ENCODE measurements at places on chromosomes 6 and 20.
A peak's percentile ranks its signal among the peaks of the same experiment; 100 is the strongest.

- no peak for DNase-seq
These were observed 2.4 kb downstream of the UNC5CL start for GRCh38 chr6:41036601-41037000.

GRCh38 chr6:42664718-42665117 is 57.7 kb downstream of the PRPH2 start:
- no peak for DNase-seq

DNA sequence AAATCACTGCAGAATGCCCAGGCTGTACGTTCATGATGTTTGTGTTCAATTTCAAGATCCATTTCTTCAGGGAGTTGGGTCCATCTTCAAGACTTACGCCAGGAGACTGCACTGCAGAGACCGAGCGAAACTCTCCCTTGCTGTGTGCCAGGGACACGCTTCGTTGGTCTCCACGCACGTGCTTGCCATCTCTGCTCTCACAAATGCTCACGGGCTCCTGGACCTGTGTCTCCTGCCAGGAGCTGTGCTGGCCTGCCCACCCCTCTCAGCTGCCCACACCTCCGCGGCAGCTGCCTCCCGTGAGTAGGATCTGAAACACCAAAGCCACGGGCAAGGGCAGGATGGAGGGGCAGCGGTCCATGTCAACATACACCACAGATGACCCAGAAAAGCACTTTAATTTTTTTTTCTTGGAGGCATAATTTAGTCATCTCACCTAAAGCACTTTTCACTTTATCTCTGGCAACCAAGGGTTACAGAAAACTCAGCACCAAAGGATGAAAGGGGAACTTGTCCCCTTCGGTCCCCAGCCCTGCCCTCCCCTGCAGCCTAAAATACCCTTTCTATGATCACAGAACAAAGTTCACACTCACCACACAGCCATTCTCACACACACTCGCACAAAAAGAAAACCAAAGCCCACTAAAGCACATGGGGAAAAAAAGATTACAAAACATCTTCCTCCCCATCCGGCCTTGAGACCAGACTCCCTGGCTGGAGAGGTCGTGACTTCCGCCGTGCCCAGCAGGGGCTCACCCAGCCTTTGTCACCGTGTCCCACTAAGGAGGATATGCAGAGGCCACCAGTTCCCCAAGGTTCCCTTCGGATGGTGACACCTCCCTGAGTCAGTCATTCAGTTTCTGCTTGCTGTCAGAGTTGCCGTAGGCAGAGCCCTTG is 137.9 kb downstream of the AGPAT4 start:
- DNase-seq, result no peak

- DNase-seq, result no peak
These were observed 1.5 kb upstream of the PHIP start for GRCh38 chr6:79079561-79080041.

DNA sequence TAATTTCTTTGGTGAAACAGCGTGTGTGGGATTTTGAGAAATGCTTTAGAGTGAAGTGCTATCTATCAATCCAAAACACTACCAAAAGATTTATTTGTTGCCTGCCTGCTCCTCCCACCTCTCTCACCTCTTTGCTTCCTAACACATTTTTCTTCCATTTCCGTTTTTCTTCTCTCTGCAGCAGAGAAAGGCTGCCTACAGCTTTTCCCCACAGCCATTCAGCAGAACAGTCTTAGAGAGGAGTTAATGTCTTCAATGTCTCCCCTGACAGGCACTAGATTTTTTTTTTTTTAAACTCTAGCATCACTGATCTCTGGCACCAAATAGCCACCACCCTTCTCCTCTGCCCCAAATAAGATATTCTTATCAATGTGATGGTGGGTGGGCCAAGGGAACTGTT is 327.8 kb upstream of the MAN1A1 start:
- no peak for DNase-seq

- DNase-seq, result no peak
These were observed 246.6 kb downstream of the TBXT start for GRCh38 chr6:165920896-165921671.

DNA sequence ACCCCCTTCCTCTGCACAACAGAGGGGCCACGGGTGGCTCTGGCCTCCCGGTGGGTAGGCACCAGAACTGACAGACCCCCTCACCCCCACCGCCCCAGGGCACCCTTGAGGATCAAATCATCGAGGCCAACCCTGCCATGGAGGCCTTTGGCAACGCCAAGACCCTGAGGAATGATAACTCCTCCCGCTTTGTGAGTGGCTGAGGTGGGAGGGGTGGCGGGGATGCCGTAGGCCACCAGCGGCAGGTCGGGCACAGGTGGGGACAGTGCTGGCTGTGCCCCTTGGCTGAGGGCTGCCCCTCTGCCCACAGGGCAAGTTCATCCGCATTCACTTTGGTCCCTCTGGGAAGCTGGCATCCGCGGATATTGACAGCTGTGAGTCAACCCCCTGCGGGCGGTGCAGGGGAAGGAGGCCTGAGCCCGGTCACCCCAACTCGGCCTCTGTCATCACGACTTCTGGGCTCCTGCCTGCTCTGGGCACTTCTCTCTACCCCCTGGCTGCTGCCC is 29.1 kb downstream of the MYH7B start:
- DNase-seq, result no peak

DNA sequence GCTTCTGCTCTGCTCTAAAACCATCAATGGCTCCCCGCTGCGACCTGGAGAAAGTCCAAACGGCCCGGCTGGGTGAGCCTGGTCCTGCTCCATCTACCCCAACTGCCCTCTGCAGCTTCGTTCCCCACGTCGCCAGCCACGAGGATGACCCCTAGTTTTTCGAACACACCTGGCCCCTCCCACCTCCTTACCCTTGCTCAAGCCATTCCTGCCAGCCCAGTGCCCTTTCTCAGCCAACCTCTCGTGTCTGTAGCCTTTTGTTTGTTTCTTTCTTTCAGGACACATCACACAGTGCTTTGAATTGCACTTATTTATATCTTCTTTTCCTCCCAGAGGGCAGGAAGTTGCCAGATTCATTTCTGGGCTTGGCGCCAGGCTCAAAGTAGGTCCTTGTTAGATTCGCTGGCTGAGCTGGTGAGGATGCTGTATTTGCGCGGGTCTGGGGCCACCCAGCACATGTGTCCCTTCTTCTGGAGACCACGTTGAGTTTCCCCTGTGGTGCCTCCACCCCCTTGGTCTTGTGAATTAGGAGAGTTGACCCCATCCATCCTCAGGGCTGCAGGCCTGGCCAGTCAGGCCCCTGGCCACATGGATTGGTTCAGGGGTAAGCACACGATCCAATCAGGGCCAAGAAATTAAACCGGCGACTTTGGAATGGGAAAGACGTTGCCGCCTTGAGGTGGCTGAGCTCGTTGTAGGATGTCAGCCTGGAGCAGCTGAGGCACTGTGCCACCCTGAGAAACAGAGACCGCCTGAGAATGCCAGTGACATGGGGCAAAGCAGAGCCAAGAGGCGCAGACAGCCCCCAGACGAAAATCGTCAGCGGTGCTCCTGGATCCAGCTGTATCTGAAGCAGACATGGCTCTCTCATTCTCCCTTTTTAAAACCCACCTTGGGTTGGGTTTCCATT is 156.0 kb downstream of the CEBPB start:
- DNase-seq, result peak; percentile 53

GRCh38 chr6:25022140-25022553 is 86.4 kb upstream of the RIPOR2 start:
- no peak for DNase-seq

DNA sequence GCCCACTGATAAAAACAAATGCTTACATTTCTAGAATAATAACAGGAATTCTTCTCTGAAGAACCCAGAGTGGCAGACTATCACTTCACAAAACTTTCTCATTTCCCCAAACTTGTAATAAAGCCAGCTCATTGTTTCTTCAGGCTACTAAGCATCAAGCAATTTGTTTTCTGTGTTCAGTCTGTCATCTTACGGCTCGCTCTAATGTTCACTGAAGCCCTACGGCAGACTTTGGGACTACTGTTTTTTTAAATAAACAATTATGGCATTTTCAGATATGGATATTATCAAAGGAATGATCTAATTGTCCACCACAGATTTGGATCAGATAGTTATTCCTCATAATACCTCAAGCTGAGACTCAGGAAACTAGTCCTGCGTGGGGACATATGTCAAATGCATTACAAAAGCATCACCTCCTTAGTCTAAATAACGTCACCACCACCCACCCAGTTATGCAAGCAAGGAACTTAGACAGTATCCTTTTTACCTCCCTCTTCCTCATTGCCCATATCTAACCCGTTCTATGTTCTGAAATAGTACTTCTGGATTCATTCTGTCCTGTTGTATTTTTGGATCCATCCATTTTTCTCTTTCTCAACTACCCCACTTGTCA is 415.1 kb downstream of the PLCB1 start:
- peak; percentile 59 for DNase-seq

- no peak for DNase-seq
These were observed 194.9 kb downstream of the PACRG start for GRCh38 chr6:162922563-162923166.

- no peak for DNase-seq
These were observed 177.8 kb upstream of the ECI2 start for GRCh38 chr6:4313044-4313686.

DNA sequence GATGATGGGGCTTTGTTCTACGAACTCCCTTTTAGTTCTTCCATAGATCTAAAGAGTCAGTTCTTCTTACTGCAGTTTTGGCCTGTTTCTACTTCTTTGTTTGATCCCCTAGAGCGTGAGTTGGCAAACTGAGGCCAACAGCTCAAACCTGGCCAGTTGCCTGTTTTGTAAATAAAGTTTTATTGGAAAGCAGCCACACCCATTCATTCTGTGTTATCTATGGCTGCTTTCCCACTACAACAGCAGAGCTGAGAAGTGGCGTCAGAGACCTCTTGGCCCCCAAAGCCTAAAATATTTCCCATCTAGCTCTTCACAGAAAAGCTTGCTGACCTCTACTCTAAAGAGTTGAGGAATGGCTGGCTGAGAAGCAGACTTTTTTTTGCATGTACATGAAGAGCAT is 52.2 kb downstream of the EYA2 start:
- DNase-seq, result no peak

GRCh38 chr6:105880030-105880492 is 206.1 kb upstream of the PRDM1 start:
- DNase-seq, result peak; percentile 18

DNA sequence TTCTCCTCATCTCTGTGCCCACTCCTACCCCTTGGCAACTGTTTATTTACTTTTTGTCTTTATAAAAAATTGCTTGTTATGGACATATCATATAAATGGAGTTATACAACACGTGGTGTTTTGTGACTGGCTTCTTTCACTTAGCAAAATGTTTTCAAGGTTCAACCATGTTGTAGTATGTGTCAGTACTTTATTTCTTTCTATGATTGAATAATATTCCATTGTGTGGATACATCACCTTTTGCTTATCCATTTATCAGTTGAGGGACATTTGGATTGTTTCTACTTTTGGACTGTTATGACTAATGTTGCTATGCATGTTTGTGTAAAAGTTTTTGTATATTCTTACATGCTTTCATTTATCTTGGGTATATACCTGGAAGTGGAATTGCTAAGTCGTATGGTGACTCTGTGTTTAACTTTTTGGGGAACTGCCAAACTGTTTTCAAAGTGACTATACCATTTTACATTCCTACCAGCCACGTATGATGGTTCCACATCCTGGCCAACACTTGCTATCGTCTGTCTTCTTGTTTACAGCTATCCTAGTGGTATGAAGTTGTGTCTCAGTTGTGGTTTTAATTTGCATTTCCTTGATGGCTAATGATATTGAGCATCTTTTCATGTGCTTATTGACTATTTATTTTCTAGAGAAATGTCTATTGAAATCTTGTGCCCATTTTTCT is 84.4 kb downstream of the SLX4IP start:
- no peak for DNase-seq

GRCh38 chr20:17783671-17784070 is 83.9 kb downstream of the BANF2 start:
- no peak for DNase-seq

- DNase-seq, result no peak
These were observed 32.4 kb downstream of the REV3L start for GRCh38 chr6:111450636-111451035.

- DNase-seq, result no peak
These were observed 162.0 kb downstream of the FAXC start for GRCh38 chr6:99187429-99187828.

- no peak for DNase-seq
These were observed 59.0 kb upstream of the TPD52L1 start for GRCh38 chr6:125094563-125094962.

GRCh38 chr6:11263291-11263775 is 30.9 kb upstream of the NEDD9 start:
- DNase-seq, result no peak

- DNase-seq, result no peak
These were observed 13.1 kb upstream of the FNDC1 start for GRCh38 chr6:159156089-159156488.

DNA sequence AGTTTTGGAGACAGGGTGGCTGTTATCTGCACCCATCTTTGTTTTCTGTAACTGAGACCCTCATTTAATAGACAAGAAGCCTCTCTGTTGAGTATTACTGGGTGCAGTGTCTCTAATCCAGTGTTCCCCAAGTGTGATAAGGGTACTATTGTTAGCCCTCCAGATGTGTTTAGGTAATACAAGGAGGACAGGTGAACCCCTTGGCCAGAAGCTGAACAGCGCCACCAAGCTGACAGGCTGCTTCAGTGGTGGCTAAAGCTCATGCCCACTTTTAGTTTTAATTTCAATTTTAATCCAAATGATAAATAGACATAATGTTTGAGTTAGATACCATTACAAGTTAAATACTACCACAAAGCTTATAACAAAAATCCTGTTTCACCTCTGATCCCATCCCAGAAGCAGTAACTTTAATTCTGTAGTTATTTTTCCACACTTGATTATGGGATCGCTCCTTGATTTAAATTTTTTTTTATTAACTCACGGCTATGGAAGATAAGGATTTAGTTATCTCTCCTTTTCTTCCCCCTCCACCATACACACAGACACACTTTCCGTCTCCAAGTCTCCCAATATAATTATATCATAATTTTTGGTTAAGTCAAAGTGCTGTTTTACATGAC is 8.4 kb upstream of the STK35 start:
- peak; percentile 43 for DNase-seq

- no peak for DNase-seq
These were observed 31.6 kb downstream of the OPRM1 start for GRCh38 chr6:154070657-154071056.

DNA sequence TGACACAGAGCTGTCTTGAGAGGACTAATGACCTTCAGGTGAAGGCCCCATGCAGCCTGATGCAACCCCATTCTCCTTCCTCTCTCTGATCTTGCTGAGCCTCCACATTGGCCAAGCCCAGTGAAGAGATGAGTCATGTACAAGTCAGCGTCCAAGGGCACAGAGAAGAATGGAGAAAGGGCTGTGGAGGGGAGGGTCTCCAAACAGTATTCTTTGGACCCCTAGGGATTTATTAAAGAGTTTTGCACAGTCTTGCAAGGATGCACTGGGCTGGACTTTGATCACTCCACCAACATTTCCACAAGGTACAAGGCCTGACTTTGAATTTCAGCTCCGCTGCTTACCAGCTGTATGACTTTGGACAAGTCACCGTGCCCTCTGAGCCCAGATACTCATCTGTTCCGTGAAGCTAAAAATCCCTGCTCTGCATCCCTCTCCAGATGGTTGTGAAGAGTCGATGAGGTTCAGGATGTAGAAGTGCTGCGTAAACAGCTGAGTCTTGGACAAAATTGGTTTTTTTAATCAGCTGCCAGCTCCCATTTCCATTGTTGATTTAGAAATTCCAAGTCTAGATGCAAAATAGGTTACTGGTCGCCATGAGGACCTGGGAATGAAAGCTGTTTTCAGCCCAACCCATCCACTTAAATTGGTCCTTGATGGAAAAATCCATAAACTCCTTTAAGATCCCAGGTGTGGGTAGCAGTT is 14.1 kb upstream of the KCNG1 start:
- DNase-seq, result no peak

GRCh38 chr6:136129365-136129764 is 120.7 kb downstream of the MTFR2 start:
- DNase-seq, result no peak
